ENCODE measurements at places on chromosomes 7 and 10.

DNA sequence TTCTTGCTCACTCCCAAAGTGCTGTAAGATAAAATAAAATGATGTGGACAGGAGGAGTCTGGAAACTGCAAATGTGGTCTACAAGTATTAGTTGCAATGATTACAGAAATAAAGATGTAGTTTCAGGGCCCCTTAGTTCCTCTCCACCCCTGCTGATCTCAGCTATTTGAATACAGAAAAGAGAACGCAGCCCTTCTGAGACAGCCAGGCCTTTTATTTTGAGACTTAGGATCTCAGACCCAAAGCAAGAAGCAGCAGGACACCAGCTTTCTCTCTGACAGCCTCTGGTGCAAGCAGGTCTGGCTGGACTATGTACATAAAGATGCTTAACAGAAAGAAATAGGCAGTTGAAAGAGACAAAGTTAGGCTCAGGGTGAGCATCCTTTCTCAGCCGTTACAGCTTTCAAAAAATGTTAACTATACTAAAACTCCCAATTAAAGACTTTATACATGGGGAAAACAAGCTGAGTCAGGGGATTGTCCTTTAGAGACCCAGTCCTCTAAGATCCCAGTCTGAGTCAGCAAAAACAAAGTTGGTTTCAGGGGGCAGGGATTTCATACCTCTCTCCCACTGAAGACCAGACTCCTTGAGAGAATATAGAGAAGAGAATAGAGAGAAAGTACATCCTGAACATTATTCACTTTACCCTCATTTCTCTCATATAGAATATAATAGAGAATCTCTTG is 220.4 kb downstream of the TMEM178B start:
- DNase-seq = no peak

DNA sequence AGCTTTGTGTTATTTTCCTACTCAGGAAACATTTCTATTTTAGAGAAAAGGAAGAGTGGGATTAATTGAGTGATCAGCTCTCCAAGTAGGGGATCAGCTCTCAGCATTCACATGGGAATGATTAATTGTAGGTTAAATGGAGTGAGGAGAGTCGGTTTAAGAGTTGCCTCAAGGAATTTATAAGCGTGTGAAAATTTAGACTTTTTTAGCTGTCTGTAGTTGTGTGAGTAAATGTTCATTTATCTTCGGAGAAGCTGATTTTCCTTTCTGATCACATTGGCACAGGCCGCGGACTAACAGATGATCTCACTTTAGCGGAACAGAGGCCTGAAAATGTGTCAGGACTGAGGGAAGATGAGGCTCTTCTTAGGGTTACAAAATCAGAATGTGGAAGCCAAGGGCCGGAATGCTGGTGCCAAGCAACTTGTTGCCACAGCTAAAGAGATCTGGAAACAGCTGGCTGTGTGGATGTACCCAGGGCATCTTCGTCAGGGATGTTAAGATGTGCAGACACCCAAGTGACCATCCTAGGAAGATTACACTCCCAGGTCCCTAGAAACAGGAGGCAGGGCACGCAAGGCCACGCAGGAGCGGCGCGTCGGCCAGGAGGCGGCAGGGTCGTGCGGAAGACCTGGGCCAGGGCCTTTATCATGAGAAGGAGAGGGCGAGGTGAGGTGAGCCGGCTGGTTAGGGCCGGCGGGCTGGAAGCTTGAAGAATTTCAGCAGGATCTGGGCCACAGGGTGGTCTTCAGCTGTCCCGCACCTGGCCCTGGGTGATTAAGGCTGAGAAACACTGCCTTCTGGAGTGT is 35.1 kb upstream of the TTYH3 start:
- no peak for DNase-seq

DNA sequence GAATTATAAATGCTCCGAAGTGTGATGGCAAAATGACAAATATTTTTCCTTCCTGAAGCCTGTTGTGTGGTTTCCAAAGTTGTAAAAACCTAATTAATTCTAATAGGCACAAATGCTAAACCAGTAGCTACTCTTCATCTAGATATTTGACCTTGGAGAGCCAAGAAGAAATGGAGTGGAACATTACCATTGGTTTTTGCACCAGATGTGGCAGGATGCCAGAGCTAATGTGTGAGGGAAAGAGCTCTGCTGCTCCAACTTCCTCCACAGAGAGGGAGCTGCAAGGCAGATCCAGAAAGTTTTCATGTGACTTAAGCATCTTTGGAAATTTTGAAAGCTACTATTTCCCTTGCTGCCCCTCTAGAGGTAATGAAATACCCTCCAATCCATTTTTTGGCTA is 65.1 kb upstream of the HPS1 start:
- no peak for DNase-seq

DNA sequence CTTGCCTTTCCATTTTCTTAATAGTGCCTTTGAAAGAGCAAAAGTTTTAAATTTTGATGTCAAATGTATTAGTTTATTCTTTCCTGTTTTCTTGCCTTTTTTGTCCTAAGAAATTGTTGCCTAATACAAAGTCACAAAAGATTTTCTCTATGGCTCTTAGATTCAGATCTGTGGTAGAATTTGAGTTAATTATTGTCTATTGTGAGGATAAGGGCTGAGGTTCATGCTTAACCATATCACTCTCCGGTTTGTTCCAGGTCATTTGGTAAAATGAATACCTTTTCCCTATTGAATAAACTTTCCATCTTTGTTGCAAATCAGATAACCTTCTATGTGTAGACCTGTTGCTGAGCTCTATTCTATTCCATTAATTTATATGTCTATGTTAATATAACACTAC is 96.0 kb downstream of the NOD1 start:
- DNase-seq = no peak

DNA sequence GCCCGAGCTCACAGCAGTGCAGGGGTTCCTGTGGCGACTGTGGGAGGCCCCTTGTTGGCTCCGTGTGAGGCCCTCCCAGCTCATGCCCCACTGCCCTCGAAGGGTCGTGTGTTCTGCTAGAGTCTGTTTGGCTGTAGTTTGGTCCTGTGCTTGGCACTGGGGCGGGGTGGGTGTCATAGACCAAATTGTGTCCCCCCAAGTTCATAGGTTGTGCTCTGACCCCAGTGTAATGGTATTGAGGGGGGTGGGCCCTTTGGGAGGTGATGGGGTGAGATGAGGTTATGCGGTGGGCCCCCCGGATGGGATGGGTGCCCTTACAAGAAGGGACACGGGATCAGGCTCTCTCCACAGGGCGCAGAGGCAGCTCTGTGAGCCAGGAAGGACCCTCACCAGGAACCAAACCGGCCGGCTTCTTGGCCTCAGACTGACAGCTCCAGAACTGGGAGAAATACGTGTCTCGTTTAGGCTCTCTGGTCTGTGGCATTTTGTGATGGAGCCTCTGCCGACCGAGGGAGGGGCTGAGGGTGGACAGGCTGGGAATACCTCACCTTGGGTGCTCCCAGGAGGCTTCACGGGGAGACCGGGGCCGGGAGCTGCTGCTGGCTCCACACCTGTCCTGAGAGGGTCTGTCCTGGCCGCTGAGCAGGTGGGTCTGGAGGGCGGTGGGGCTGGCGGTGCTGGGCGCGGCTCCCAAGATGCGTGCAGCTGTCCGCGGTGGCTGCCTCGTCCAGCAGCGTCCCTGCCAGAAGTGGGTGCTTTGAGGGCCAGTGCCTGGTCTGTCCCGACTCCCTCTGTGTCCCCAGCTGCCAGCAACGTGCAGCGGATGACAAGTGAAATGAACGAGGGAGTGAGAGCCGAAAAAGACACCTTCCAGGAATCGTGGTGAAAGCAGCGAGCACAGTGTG is 89.4 kb downstream of the INPP5A start:
- no peak for DNase-seq

DNA sequence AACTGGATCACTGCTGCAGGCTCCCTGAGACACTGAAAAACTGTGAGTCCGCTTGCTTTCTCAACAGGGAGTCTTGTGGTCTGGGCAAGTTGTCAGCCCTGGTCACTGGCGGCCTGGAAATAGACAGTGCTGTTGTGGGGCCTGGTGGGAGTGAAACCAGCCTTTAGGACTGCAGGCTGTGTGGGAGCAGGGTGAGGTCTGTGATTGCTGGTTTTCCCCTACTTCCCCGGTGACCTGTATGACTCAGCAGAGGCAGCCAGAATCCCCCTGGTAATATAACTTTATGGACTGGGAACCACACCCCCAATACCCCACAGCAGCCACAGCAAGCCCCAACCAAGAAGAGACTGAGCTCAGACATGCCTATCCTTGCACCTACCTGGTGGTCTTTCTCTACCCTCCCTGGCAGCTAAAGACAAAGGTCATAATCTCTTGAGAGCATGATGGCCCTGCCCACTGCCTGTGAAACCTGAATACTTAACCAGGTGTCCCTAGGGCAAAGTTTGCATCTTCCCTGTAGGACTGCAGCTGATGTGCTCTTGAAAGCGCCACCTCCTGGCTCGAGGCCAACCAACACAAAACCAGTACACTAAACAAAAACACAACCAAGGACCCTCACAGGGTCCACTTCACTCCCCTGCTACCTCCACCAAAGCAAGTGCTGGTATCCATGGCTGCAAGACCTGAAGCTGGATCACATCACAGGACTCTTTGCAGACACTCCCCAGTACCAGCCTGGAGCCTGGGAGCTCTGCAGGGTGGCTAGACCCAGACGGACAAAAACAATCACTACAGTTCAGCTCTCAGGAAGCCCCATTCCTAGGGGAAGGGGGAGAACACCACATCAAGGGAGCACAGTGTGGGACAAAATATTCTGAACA is 7.2 kb upstream of the ADAM22 start:
- DNase-seq = no peak

GRCh38 chr7:123535517-123535916 is 1.1 kb upstream of the IQUB start:
- DNase-seq = no peak

DNA sequence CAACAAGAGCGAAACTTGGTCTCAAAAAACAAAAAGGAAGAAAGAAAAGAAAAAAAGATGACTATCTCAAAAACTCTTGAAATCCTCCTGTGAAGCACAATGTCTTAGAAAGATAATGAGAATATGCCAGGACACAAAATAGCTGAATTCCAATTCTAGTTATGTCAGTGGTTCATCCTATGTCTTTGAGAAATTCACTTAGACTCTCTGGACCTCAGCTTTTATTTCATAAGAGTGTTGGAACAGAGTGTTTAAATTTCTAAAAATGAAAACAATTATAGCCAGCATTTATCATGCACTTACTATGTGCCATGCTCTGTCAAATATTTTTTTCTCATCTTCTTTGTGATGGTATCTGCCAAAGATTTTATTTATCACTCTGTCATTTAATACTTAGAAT is 13.3 kb upstream of the HYCC1 start:
- DNase-seq = no peak

GRCh38 chr10:18455086-18455884 is 196.1 kb downstream of the NSUN6 start:
- no peak for DNase-seq

Data from stimulated activated CD4-positive, alpha-beta T cell treated with anti-CD3 and anti-CD28 coated beads, Interleukin-12 subunit alpha, Interleukin-12 subunit beta, amount 100 ng/mL, for 48 hours (primary cell).